ENCODE measurements at places on chromosomes 11 and 22.

- no peak for DNase-seq
Measured at GRCh38 chr22:19648419-19648929, 65.8 kb upstream of the SEPTIN5 start.

DNA sequence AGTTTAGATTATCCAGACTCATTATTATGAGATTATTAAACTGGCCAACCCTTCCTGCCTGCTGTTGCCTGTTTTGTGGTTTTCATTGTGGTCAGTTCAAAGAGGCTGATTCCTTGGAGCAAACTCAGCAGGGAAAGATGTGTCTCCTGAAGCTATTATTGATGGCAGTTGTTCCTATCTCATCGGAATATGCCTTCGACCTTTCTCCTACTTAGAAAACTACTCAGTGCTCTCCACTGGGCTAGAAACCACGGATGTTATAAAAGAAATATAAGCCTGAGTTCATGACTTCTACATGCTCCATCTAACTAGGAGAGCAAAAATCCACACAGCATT, 80.2 kb upstream of the NAV2 start:
- DNase-seq = no peak

DNA sequence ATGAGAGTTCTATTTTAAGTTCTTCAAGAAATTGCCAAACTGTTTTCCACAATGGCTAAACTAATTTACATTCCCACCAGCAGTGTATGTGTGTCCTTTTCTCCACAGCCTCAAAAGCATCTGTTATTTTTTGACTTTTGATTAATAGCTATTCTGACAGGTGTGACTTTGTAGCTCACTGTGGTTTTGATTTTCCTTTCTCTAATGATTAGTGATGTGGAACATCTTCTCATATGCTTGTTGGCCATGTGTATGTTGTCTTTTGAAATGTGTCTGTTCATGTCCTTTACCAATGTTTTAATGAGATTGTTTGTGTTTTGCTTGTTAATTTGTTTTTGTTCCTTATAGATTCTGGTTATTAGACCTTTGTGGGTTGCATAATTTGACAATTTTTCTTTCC, 18.0 kb upstream of the RAB38 start:
- no peak for DNase-seq

DNA sequence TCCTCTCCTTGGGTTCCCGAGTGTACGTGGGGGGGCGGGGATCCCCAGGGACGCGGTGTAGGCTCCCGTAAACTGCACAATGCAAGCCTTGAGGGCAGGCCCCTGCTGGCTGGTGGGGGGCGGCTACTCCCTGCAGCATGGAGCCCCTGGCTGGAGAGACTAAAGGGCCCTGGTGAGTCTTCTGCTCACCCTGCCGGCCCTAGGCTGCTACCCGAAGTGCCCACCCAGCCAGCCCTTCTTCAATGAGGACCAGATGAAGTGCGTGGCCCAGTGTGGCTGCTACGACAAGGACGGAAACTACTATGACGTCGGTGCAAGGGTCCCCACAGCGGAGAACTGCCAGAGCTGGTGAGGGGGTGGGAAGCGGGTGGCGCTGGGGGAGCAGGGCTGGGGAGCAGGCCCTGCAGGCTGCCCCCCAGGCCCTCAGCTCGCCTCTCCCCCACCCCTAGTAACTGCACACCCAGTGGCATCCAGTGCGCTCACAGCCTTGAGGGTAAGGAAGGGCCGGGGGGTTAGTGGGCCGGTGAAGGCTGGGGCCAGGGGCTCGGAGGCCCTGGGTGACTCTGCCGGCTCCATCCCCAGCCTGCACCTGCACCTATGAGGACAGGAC, 16.8 kb downstream of the MUC5B start:
- no peak for DNase-seq

DNA sequence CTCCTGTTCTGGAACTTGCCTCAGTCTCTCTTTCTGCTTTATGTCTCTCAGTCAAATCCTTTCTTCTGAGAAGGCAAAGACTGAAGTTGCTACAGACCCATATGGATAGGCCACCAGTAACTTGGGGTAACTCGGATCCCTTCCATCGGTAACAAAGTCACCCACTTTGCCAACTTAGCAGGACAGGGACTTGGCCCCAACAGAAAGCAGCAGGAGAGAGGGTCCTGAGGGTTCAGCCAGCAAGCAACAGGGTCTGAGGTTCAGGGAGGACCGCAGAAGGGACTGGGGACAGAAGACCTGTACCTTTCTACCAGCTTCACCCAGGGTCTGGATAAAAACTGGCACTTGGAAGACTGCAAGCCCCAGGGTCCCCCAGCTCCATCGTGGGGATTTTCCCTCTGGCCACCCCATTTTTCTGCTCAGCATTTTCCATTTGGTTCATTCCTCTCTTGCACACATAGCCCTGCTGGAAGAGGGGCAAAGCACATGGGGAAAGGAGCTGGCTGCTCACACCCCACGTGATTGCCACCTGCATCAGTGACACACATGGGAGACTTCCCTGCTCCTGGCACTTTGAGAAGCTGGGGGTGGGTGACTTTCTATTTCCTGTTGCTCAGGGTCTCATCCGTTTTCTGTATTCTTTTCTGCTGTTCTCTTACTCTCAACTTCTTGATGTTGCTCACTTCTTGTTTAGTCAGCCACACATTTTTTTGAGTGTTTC, 34.6 kb upstream of the GNAZ start:
- DNase-seq = no peak

DNA sequence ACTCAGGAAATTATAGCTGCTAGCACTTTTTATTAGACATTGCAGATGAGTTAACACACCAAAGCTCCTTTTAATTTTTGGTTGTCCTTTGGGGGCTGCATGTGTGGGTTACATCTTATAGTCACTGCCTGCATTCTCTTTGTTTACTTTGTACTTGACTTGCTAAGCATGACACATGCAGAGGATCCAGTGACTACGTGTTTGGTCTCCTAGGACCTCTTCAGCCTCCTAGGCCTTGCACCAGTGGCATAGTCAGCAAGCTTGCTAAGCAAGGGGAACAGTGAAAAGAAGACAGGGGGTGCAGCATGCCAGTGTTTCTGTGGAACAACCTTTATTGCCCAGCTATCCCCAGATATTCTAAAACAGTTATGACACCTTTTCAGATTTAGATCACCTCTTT, 108.2 kb downstream of the PAX6 start:
- DNase-seq = no peak

DNA sequence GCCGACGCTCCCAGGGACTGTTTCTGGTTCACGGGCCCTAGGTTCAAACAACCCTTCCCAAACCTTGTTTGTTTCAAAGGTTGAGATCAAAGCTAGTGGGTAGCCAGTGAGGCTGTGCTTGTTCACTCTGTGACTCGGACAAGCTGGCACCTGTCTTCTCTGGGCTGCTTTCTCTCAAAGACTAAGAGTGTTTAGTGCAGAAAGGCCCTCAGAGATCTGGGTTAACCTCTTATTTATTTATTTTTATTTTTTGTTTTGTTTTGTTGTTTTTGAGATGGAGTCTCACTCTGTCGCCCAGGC, 13.0 kb upstream of the MALAT1 start:
- DNase-seq = no peak

GRCh38 chr11:2750101-2750681, 50.4 kb upstream of the KCNQ1OT1 start:
- peak; percentile 38 for DNase-seq

DNA sequence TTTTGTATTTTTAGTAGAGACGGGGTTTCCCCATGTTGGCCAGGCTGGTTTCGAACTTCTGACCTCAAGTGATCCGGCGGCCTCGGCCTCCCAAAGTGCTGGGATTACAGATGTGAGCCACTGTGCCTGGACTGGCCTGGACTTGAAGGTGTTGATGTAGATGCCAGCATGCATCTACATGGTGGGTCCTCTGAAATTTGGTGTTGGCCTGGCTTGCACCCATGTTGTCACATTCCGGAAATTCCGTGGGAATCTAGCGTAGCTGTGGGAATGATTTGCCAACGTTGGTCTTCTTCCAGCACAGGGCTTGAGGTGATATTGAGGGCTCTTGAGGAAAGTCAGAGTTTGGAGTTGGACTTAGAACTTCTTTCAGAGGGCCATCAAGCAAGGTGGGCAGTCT, 6.5 kb downstream of the PACS1 start:
- no peak for DNase-seq

- DNase-seq = peak; percentile 85
Measured at GRCh38 chr11:120336641-120337354, 585 bp downstream of the ARHGEF12 start.

DNA sequence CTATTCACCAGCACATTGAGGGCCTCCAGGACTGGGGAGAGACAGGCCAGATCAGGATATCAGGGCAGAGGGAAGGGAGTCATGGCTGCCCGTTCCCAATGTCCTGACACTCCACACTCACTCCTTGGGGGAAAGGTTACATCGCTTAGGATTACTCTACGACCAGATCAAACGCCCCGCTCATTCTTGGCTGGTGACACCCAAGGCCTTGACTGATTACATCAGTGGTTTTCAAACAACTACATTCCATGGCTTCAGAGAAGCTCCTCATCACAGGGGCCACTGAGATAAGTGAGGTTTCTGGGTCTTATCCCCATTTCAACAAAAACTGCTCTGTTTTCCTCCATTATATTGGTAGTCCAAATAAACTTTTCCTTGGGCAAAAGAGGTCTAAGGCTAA, 15.0 kb downstream of the UBE2L6 start:
- DNase-seq = no peak

All from pancreas (tissue), 10 donors.